ENCODE measurements at places on chromosomes 2 and 18.

- no peak overlapping the region for H3K27ac ChIP-seq
- H3K27me3 ChIP-seq: no peaks in the 10 kb centered on the region
- H3K4me1 ChIP-seq: no peaks in the 10 kb centered on the region
- H3K36me3 ChIP-seq: no peaks in the 10 kb centered on the region
Observed at GRCh38 chr2:220157312-220157711, 529.9 kb downstream of the SLC4A3 start.

DNA sequence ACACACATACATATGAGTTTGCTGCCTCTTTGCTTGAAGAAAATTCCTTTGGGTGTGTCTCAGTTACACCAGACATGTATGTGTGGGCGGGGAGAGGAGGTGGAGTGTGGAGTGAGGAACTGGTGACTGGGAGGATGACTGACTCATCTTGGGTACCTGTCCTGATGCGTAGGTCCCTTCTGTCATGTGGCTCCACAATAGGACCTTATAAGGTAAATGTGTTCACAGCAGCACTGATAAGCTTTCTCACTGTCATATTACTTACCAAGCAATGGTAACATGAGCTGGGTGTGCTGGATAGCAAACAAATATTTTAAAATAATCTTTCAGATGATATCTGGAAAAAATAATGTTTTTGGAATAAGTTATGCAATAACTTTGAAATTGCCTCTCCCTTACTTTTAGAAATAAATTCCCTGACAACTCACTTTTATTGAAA lies 45.1 kb downstream of the SLC9A2 start:
- no peaks in the 10 kb centered on the region for H3K36me3 ChIP-seq
- no peaks in the 10 kb centered on the region for H3K4me1 ChIP-seq
- H3K27me3 ChIP-seq: peaks cover 9% of the 10 kb centered on the region
- H3K27ac ChIP-seq: no peak overlapping the region

GRCh38 chr2:184599054-184599871 lies 934 bp downstream of the ZNF804A start:
- no peaks in the 10 kb centered on the region for H3K4me1 ChIP-seq
- H3K27me3 ChIP-seq: no peaks in the 10 kb centered on the region
- no peaks in the 10 kb centered on the region for H3K36me3 ChIP-seq
- no peak overlapping the region for H3K27ac ChIP-seq
- no peak overlapping the region for H3K4me3 ChIP-seq

- no peak for DNase-seq
- peaks cover 10% of the 10 kb centered on the region for H3K36me3 ChIP-seq
- no peak overlapping the region for H3K4me3 ChIP-seq
- H3K27ac ChIP-seq: no peak overlapping the region
- H3K4me1 ChIP-seq: no peaks in the 10 kb centered on the region
Observed at GRCh38 chr18:55235094-55235461, 275.8 kb upstream of the CCDC68 start.

GRCh38 chr2:170647741-170648436 lies 67.2 kb upstream of the SP5 start:
- peaks cover 20% of the 10 kb centered on the region for H3K4me1 ChIP-seq
- no peaks in the 10 kb centered on the region for H3K36me3 ChIP-seq
- H3K27ac ChIP-seq: no peak overlapping the region
- no peak overlapping the region for H3K4me3 ChIP-seq

DNA sequence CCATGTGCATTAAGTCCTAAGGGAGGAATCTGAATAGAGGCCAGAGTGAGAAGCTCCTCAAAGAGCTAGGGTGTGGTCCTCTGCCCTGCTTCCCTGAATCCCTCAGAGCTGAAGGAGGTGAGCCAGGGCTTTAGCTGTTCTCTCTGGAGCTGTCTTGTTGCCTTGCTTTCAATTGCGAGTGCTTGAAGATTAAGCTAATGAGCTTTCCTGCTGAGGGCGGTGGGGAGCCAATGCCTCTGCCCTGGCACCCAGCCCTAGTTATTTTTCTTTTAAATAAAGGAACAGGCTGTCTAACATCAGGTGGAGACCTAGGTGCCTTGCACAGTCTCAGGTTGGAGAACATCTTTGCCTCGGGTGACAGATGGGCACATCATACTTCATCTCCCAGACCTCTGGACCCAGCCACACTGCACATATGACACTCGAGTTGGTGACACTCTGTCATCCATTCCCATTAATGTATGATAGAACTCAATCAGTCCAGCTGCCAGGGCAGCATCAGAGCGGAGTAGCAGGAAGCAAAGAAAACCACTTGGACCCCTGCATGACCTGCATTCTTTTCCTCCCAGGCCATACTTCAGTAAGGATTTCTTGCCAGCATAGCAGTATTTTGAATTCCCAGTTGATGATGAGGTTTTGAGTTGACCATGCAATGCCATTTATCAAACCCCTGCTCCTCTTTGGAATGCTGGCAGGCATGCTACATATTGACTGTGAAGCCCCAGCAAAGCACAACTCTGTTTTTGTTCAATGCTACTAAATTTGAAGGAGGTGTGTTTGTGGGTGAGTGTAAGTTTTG lies 292.7 kb downstream of the RNF144A start:
- H3K27me3 ChIP-seq: no peaks in the 10 kb centered on the region
- DNase-seq: no peak
- no peak overlapping the region for H3K27ac ChIP-seq
- no peaks in the 10 kb centered on the region for H3K36me3 ChIP-seq
- H3K4me3 ChIP-seq: no peak overlapping the region

All from DND-41 (cell line).